H9 (cell line): ENCODE measurements at places on chromosomes 2 and 18.

DNA sequence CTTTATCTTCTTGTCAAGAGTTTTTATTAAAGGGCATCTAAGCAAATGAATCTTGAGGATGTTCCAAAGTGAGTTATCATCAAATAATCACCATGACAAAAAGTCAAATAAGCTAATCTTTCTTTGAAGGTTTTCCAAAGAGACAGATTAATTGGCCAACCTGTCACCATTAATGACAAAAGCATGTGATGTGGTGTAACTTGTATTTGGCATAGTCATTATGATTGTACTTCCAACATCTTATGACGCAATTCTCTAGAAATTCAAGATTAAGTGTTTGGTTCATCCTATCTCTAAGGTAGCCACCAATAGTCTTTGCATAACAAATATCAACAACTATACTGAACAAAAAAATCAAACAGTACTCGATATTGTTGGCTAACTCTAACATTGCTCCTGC, 28.6 kb downstream of the RBMS1 start:
- no peaks in the 10 kb centered on the region for H3K36me3 ChIP-seq
- H3K27me3 ChIP-seq, result no peaks in the 10 kb centered on the region
- no peak overlapping the region for H3K27ac ChIP-seq
- H3K4me3 ChIP-seq, result no peak overlapping the region
- DNase-seq, result no peak

DNA sequence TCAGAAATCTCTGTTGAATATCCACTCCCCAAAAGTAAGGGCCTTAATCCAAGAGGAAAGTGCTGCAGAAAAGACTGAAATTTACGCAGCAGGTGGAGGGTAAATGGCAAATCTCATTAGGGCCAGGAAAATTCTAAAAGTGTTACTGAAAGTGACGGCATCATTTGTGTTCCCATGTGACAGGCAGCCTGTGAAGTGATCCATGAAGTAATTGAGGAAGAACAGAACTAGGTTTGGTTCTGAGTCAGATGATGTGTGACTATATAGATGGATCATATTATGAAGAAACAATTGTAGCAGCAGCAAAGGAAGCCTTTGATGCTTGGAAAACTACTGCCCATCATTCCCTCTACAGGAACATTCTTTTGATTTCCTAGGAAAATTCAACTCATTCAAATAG, 401.2 kb downstream of the TGIF1 start:
- DNase-seq, result no peak
- no peaks in the 10 kb centered on the region for H3K27me3 ChIP-seq
- H3K4me3 ChIP-seq, result no peak overlapping the region
- no peaks in the 10 kb centered on the region for H3K4me1 ChIP-seq
- peaks cover 12% of the 10 kb centered on the region; the same call in 1 of the 2 replicates for H3K36me3 ChIP-seq
- no peak overlapping the region for H3K27ac ChIP-seq

DNA sequence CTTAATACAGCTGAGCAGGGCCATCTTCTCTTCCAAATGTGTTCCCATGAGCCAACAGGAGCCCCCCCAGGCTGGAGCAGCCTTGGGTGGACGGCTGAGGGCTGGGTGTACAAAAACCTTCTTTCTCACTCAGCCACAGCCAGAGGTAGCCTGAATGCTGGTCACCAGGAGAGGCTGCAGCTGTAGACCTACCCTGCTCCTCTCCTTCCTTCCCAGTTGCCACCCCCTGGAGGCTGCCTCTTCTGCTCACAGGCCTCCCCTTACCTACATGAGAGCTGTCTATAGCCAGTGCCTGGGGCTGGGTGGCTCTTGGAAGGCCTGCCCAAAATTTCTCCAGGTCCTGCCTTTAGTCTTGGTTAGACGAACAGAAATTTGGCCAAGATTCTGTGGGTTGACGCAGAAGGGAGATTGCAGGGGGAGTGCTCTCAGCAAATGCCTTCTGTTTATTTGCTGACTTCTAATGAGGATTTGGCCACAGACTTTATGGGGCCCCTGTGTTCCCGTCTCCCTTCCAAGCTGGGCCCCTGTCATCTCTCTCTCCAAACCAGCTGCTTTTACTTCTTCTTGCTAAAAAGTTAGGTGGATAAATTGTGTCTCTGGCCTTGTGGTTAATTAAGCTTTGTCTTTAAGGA, 18.3 kb downstream of the CELF4 start:
- H3K4me1 ChIP-seq, result no peaks in the 10 kb centered on the region
- H3K27me3 ChIP-seq, result no peaks in the 10 kb centered on the region
- no peak overlapping the region for H3K4me3 ChIP-seq
- no peak overlapping the region for H3K27ac ChIP-seq
- no peak for DNase-seq
- no peaks in the 10 kb centered on the region for H3K36me3 ChIP-seq

DNA sequence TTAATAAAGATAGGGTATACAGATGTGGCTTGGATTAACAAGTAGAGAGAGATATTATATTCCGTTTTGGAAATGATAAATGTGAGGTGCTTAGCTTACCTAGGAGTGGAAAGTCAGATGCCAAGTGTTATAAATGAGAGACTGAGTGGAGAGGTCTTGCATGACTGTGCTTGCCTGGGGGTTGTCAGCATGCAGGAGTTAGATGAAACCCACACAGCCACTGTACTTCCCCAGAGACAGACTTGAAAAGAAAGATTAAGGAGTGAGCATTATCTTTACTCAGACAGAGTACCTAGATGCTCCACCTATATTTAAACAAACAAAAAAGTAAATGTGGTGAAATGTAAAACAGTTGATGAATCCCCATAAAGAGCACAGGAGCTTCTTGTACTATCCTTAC, 482.7 kb downstream of the RIT2 start:
- DNase-seq, result no peak
- H3K4me1 ChIP-seq, result no peaks in the 10 kb centered on the region
- H3K36me3 ChIP-seq, result no peaks in the 10 kb centered on the region
- H3K27ac ChIP-seq, result no peak overlapping the region

GRCh38 chr18:47758000-47758399, 172.5 kb downstream of the SMAD2 start:
- H3K36me3 ChIP-seq, result peaks cover 2% of the 10 kb centered on the region
- no peak for DNase-seq

DNA sequence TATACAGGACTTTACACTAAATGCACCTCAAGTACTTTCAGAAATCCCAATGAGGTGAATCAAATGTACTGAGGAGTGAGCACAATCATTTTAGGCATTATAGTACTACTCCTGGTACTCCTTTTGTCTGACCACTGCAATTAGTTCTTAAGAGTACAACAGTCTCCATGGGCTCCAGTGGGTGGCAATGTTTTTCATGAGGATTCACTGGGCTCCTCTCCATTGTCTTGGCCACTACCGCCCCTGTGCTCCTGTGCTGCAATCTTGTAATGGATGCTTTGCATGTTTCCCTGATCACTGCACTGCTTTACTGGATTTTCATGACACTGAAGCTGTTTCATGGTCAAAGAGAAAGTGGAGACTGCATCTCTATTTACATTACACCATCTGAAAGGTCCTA, 268.5 kb upstream of the ZSWIM2 start:
- H3K36me3 ChIP-seq, result no peaks in the 10 kb centered on the region
- no peak overlapping the region for H3K27ac ChIP-seq
- peak; percentile 56 for DNase-seq
- no peak overlapping the region for H3K4me3 ChIP-seq

DNA sequence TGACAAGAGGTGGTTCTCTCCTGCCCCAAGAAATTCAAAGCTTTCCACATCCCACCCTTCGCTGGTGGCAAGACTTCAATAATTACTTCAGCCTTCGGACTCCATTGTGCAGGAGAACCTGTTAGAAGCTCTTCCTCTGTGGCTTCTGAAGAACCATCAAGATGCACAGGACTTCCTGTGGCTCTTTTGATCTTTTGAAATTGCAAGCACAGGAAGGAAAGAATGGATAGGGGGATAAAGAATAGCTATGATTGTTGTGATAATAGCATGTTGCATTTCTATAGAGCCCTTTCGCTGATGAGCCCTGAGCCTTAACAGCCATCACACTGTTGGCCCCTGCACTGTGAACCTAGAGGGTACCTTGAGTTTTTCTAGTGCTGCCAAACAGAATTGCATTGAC, 7.4 kb downstream of the EPAS1 start:
- H3K27me3 ChIP-seq, result peaks cover 11% of the 10 kb centered on the region
- H3K27ac ChIP-seq, result no peak overlapping the region

DNA sequence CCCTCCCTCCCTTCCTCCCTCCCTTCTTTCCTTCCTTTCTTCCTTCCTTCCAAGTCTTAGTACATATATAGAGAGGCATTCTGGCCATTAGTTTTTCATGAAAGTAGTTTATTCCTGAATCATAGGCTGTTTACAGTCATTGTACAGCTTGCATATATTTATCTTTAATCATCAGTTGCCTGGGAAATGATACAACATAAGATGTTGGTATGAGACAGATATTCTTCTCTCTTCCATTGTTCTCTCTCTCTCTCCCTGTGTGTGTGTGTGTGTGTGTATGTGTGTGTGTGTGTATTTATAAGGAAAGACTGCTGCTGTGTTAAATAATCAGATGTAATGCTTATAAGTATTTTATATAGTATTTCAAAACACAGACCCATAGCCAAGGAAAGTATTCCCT, 289.8 kb upstream of the UBE2E3 start:
- no peak overlapping the region for H3K27ac ChIP-seq
- H3K27me3 ChIP-seq, result no peaks in the 10 kb centered on the region
- H3K4me3 ChIP-seq, result no peak overlapping the region
- DNase-seq, result no peak
- H3K36me3 ChIP-seq, result no peaks in the 10 kb centered on the region; the same call in 2 of the 3 replicates
- no peaks in the 10 kb centered on the region for H3K4me1 ChIP-seq

DNA sequence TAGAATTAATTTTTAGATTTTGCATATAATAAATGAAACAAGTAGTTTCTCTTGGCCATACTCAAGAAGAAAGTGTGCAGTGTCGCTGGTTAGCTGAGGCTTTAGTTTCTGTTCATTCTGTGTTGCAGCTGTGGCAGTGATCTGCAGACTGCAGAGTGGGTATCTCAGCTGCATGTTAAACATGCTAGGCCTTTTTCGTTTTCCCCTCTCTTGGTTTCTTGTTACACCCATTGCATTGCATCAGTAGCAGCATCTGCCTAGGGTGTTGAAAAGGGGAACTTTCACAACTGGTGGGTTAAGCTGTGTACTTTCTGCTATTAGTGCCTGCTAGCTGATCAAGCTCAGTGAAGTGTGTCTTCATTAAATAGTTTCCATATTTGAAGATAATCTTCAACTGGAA, 51.3 kb downstream of the ACSL3 start:
- peaks cover 18% of the 10 kb centered on the region; the same call in 2 of the 3 replicates for H3K36me3 ChIP-seq
- H3K4me3 ChIP-seq, result no peak overlapping the region
- H3K27ac ChIP-seq, result no peak overlapping the region
- H3K27me3 ChIP-seq, result no peaks in the 10 kb centered on the region
- no peak for DNase-seq
- peaks cover 8% of the 10 kb centered on the region; the same call in 1 of the 2 replicates for H3K4me1 ChIP-seq
